H9 (cell line): ENCODE measurements at places on chromosomes 16 and 17.
A peak's percentile ranks its signal among the peaks of the same experiment; 100 is the strongest.

DNA sequence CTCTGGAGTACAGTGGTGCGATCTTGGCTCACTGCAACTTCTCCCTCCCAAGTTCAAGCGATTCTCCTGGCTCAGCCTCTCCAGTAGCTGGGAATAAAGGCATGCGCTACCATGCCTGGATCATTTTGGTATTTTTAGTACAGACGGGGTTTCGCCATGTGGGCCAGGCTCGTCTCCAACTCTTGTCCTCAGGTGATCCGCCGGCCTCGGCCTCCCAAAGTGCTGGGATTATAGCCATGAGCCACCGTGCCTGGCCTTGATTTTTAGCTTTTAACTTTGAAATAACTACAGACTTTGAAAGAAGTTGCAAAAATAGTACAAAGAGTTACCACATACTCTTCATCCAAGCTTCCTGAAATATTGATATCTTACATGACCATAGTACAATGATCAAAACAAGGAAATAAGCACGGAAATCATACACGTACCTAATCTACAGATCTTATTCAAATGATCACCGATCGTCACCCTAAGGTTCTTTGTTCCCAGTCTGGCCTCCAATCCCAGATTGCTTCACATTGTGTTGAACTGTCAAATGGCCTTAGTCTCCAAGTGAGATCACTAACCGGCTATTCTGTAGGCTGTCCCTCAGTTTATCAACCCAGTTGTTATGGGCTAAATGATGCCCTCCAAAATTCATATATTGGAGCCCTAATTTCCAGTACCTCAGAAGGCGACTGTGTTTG is 18.4 kb downstream of the NPIPA1 start:
- no peak for DNase-seq

DNA sequence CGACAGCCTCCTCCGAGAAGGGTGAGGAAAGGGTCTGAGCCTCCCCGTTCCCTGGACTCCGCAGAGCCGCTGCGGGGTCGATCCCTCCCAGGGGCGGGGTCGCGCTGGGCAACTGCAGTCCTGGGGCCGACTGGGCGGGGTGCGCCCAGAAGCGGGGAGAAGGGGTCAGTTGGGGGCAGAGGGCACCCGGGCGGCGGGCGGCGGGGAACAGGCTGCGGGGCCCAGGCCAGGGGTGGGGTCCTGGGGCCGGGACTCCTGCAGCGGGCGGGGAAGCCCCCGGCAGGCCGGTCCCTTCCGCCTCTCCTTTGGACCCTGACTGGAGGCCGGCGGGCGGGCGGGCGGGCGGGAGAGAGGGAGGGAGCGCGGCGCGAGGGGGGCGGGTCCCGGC is 352 bp downstream of the GGNBP2 start:
- DNase-seq = no peak

DNA sequence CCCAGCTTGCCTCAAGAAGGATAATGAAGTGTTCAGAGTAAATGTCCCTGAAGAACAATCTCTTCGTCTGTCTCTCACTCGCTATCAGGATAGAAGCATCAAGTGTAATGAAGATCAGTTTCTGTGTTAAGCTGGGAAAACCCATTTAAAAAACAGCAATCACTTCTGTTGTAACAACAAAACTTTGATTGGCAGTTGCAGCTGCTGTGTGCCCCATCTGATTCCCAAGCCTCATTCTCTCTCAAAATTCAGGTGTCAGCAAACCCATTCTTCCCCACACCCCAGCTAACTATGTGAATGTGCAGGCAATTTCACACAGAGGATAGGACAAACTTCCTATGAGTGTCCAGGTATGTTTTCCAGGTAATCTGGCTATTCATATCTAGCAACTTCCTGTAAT is 2.4 kb upstream of the HNF1B start:
- no peak for DNase-seq

DNA sequence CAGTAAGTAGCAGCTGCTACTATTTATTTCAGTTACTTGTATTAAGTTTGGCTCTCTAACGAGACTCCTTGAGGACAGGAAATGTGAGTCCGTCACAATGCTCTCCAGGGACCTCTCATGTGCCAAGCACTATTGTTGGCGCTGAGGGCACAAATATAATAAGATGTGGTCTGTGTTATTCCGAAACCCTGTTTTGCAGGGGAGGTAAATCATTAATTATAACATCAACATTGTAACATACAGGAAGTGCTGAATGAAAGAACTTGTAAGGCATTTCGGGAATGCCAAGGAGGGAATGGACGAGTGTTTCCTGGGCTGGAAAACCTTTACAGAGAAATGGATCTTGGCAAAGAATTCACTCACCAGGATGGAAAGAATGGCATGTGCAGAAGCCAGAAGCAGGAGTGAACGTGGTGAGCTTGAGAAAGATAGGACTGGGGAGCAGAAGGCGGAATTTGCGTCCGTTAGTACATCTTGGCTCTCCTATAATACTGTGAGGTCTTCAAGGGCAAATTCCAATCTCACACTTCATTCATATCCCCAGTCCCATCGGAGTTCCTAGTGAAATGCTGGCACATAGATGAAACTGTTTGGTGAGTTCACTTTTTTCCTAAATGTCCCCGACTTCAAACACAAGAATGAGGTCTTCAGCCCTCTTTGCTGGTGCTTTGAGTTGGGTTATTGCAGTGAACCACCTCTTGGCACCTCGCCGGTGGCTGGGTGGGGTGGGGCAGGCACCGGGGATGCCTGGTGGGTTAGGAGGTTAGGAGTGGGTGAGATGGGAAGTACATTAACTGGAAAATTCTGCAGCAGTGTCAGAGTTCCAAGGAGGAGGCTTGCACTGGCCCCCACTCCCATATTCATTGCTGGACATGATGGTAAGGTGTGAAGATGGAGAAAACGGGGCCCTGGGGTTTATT is 11.5 kb downstream of the TAC4 start:
- no peak for DNase-seq

DNA sequence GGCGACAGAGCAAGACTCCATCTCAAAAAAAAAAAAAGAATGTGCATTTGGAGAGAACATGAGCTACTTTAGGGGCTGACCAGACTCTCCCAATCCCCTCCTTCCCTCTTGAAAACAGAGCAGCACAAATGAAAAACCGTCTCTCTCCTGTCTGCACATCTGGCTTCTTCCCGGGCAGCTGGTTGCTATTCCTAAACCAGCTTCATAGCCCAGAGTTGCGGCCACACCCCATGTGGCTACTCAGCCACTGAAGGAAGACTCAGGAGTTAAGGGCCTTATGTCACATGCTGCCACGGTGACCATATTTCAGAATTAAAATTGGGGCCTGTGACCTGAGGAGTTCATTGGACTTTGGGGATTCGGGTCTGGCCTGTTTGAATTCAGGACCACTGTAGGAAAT is 48.3 kb downstream of the KATNIP start:
- no peak for DNase-seq

DNA sequence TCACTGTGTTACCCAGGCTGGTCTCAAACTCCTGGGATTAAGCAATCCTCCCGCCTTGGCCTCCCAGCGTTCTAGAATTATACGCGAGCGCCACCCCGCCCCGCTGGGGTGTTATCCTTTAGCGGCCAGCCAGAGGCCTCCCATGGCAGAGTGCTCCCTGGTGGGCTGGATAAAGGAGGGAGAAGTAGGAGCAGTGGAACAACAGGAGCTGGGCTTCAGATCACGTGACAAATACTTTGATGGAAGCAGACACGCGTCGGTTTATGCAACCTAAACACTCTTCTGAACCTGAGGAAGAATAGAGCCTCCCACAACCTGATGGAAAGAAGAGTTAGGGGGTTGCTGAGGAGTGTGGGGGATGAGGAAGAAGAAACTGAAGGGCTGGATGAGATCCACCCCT is 2114.0 kb downstream of the TP53TG3F start:
- DNase-seq = no peak

DNA sequence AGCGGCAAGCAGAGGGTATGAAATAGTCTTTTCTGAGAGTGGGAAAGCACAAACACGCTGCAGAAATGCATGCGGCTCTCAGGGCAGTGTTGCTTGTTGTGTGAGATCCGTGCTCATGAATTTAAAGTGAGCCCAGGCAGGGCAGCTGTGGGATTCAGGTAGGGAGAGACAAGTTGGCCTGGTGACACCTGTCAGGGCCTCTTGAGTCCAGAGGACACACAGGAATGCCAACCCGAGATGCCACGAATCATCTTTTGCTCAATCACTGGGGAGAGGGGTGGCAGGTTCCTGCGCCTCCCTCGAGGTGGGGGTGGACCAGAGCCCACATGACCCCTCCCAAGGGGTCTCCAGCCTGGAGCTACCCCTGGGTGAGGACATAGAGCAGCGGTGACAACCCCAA is 211.9 kb downstream of the GSG1L start:
- DNase-seq = no peak

DNA sequence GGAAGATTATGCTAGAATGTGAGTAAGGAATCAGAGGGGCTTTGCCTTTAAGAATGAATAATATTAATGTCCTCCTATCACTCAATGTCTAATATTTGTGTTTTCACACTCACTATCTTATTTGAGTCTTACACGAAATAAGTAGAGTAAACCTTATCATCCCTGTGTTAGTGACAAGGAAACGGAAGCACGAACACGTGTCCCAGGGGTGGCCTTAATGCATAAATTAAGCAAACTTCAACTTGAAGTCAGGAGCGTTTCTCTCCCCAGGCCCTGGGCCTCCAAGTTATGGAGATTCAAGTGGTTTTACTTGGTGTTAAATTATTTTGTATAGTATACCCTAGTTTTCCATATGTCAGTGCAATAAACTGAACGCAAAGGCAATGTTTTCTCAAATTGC is 96.0 kb downstream of the WDR59 start:
- no peak for DNase-seq

DNA sequence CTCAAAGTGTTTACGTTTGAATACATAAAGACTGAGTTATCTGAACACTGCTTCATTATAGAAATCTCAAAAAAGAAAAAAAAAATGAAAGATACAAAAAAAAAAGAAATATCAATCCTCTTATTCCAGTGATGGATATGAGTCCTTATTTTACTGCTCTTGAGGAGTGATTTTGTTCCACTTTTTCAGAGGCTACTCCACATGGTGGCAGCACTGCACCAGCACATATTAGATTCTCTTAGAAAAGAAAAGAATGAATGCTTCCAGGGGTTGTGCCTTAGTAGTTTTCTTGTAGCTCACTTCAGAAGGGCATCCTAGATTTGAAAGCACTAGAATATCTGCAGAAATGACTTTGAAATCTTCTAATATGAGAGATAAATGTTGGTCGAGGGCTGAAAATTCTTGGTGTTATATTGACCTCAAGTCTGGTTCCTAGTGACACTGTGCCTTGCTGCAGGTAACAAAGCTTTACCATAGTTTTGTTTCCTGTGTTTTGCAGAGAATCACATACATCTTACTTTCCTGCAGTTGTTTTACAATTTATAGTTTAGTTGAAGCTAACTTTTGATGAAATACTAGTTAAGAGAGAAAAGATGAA is 25.9 kb downstream of the AP2B1 start:
- no peak for DNase-seq

- peak; percentile 76 for DNase-seq
These were observed 504 bp downstream of the MAZ start for GRCh38 chr16:29806641-29807425.

GRCh38 chr17:68694791-68695485 is 93.8 kb upstream of the FAM20A start:
- DNase-seq = no peak

GRCh38 chr17:76772842-76773525 is 35.1 kb downstream of the MFSD11 start:
- DNase-seq = no peak

GRCh38 chr17:67629971-67630320 is 87.8 kb upstream of the NOL11 start:
- no peak for DNase-seq

DNA sequence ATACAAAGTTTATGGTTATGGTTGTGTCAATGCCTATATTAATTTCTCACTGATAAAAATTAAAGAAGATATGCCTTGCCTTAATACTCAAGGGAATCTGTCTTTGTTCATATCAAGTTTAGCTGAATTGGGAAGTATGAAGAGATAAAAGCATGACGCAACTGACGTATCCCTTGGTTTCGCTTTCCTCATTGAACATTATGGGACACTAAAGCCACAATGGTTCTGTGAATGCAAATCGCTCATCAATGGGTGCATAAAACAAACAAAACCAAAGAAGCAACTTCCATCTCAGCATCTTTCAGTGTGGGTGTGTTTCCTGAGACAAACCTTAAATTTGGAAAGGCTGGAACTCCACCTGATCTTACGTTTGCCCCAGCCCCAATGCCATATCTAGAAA is 108.2 kb downstream of the NPIPB5 start:
- DNase-seq = no peak
